ENCODE measurements at places on chromosomes 7 and 10.

DNA sequence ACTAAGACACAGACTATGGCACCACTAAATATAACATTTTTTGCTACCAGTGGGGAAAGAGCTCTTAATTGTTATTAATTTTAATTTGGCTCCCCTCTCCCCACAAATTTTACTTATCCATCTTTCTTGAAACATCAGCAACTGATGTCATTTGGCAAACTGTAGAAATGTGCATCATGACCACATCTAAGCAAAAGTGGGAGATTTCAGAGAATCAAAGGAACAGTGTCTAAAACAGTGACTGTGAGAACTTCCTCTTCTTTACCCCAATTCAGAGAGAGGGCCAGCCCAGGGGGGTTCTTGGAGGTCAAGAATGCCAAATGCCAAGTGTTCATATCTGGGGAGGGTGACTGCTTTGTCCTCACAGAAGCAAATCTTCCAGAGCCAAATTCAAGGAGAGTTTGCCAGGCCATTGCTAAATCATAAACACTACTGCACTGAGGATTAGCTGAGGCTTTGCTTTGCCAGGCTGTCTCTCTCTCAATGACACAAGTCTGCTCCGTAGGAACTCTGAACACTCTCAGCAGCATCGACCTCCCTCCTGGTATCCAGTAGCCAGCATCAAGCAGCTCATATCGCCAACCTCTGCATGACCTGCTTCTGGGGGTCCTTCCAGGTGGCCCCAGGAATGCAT, 65.6 kb downstream of the ITIH5 start:
- DNase-seq = no peak

- peak; percentile 13 for DNase-seq
Measured at GRCh38 chr7:98314469-98314868, 33.0 kb downstream of the BRI3 start.

DNA sequence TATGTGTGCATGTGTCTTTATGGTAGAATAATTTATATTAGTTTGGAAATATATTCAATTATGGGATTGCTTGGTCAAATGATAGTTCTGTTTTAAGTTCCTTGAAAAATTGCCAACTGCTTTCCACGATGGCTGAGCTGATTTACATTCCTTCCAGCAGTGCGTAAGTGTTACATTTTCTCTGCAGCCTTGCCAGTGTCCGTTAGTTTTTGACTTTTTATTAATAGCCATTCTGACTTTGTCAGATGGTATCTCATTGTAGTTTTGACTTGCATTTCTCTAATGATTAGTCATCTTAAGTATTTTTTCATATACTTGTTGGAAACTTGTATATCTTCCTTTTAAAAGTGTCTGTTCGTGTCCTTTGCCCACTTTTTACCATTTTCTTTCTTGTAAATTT, 434.2 kb upstream of the POT1 start:
- peak; percentile 25 for DNase-seq

- DNase-seq = peak; percentile 40
Measured at GRCh38 chr10:114822444-114823076, 980 bp downstream of the FHIP2A start.

DNA sequence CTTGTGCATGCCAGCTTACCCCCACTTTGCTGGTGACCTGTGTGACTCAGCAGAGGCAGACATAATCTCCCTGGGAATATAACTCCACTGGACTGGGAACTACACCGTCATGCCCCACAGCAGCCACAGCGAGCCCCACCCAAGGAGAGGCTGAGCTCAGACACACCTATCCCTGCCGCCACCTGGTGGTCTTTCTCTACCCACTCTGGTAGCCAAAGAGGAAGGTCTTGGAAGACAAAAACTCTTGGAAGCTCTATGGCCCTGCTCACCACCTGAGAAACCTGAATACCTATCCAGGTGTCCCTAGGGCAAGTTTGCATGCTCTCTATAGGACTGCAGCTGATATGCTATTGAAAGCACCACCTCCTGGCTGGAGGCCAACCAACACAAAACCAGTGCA, 48.1 kb downstream of the MYO3A start:
- no peak for DNase-seq

DNA sequence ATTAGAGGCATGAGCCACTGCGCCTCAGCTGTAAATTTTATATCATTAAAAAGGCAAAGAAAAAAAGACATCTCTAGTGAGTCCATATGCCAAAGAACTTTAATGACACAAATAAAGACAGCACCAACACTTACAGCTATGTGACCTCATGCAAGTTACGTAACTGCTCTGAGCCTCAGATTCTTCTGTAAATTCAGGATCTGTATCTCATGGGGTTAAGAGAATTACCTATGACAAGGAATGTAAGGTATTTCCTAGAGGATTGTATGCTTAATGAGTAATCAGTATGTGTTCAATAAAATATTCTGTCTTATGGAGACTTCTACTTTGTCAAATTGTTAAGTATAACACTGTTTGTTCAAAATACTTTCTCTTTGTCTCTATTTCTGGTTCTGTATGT, 274.0 kb upstream of the GLI3 start:
- peak; percentile 72 for DNase-seq

DNA sequence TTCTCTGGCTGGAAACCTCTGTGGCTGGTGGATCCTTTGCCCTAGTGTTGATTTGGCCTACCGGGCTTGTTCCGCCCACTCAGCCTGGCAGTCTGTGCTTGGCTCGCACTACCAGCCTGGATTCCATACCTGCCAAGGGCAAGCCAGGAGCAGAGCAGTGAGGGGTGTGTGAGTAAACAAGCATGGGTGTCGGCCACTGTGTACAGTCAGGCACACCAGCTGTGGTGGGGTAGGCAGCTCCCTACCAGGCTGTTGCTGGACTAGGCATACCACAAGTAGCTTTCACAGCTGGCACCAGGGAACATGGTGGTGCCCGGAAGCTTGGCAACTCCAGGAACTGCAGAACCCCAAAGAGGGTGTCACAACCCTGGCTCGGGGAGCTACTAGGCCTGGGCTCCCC, 942.9 kb upstream of the LRRN3 start:
- no peak for DNase-seq

DNA sequence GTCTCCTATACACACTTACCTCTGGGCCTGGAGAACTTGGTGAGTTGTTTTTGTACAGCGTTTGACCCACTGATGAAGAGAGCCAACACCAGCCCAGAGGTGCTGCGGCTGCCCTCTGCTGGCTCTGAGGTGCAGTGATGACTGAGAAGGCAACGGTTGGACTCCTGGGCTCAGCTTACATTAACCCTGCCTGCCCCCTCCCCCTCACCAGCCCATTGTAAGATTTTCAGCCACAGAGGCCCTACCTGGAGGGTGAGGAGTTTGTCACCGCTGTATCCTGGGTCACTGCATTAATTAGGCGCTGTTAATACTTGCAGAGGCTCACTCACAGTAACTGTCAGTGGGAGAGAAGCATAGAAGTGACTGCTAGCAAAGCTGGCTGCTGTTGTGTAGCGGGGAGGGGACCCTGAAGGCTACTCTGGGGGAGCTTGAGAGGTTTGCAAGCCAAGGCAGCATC, 19.0 kb upstream of the ANKRD2 start:
- DNase-seq = peak; percentile 66

- DNase-seq = no peak
Measured at GRCh38 chr7:141617280-141617679, 66.1 kb downstream of the AGK start.

DNA sequence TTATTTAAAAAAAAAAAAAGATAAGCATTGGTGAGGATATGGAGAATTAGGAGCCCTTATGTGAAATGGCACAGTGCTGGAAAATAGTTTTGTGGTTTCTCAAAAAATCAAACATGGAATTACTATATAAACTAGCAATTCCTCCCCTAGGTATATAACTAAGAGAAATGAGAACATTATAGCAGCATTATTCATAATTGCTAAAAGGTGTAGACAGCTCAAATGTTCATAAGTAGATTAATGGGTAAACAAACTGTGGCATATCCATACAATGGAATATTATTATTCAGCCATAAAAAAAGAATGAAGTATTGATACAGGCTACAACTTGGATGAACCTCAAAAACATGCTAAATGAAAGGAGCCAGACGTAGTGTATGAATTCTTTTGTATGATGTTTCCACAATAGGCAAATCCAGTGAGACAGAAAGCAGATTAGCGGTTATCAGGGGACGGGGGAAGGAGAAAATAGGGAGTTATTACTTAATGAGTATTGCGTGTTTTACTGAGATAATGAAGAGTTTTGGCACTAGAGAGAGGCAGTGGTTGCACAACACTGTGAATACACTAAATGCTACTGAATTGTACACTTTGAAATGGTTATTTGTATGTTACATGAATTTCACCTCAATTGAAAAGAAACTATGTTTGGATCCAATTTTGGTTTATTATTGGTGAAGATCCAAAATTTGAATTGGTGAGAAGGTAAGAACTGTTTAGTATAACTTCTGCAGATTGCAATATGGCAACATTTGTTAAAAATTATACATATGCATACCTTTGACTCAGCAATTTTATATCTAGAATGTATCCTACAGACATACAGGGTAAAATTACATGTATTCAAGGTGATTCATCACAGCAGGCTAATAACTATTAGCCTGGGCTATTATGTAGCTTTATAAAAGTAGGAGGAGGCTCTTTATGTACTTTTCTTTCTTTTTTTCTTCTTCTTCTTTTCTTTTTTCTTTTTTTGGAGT, 69.7 kb downstream of the VCL start:
- peak; percentile 60 for DNase-seq
